ENCODE measurements at places on chromosomes 7 and 10. TPM values are rescaled to one million over a fixed set of nuclear protein-coding genes. Genes with fewer than 3 reads are reported as not detected.

DNA sequence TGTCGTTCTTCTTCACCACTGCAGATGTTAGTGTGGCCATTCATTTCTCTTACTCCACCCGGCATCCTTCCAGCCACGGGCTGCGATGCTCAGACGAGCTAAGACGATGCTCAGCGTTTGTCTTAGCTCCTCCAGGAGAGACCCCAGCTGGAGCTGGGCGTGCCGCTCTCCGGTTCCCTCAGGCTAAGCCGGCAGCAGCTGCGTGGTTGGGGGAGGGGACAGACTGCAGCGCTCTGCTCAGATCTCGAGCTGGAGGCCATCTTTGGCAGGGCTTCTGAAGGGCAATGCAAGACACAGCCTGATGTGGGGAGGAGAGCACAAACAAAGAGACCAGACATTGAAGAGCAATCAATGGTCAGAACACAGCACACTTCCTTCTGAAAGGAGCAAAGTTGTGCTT is 4.8 kb downstream of the INA start:
- H3K27ac ChIP-seq, result no peak overlapping the region
- peaks cover 11% of the 10 kb centered on the region for H3K4me1 ChIP-seq
- DNase-seq, result no peak
- peaks cover 47% of the 10 kb centered on the region for H3K27me3 ChIP-seq
- H3K4me3 ChIP-seq, result peak overlapping the region; percentile 72

- no peaks in the 10 kb centered on the region for H3K27me3 ChIP-seq
- no peak overlapping the region for H3K4me3 ChIP-seq
- no peak for DNase-seq
These were observed 105.0 kb downstream of the DLG5 start for GRCh38 chr10:77821551-77821950.

- H3K27me3 ChIP-seq, result no peaks in the 10 kb centered on the region
- H3K36me3 ChIP-seq, result peaks cover 4% of the 10 kb centered on the region
- H3K4me1 ChIP-seq, result no peaks in the 10 kb centered on the region
- H3K4me3 ChIP-seq, result no peak overlapping the region
- no peak overlapping the region for H3K27ac ChIP-seq
These were observed 9.1 kb downstream of the SDHAF3 start for GRCh38 chr7:97126483-97127171.

DNA sequence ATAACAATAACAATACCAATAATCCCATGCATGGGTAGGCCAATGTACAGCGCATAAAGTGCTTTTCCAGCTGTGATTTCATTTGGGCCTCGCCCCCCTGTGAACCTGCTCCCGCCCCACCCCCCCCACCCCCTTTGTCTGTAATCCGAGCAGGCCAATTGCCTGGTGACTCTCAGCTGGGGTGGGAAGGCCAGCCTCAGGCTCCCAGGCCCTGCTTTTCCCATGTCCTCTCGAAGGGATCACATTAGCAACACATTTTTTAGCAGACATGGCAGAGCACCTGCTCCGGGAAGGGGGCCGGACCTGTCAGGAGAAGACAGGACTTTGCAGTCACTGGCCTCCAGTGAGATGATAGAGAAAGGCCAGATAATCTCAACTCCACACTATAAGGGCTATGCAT is 439.3 kb downstream of the RPS24 start:
- H3K4me1 ChIP-seq, result peaks cover 51% of the 10 kb centered on the region
- no peak overlapping the region for H3K4me3 ChIP-seq
- H3K27me3 ChIP-seq, result no peaks in the 10 kb centered on the region
- DNase-seq, result peak; percentile 54
- no peak overlapping the region for H3K27ac ChIP-seq
- no peaks in the 10 kb centered on the region for H3K36me3 ChIP-seq

DNA sequence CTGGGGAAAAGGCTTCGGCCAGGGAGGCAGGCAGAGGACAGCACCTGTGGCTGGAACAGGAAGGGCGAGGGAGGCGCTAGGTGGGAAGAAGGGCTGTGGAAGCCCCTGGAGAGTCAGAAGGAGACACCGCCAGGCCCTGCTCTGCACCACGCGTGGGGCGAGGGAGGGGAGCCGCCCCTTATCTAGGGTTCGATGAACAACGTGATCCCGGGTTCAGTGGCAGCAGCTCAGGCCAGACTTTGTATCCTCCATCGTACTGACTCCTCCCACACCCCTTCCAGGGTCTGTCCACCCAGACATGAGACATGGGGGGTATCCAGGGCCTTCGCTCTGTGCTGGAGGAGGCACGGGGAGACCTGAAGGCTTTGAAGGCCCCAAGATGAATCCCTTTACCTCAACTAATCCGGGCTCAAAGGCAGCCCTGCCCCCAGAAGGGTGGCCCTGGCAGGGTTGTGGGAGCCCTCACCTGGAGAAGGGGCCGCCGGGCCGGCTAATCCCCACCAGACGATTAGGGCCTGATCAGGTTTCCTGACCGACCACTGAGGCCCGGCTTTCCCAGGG is 110.8 kb downstream of the PDGFA start:
- H3K36me3 ChIP-seq, result no peaks in the 10 kb centered on the region
- H3K27ac ChIP-seq, result no peak overlapping the region
- peaks cover 10% of the 10 kb centered on the region for H3K4me1 ChIP-seq
- no peak for DNase-seq
- H3K4me3 ChIP-seq, result no peak overlapping the region

The ZNF365 gene
- 0.63 TPM for total RNA-seq

- H3K27me3 ChIP-seq, result no peaks in the 10 kb centered on the region
- H3K4me1 ChIP-seq, result no peaks in the 10 kb centered on the region
- no peak overlapping the region for H3K4me3 ChIP-seq
- peaks cover 16% of the 10 kb centered on the region for H3K36me3 ChIP-seq
- DNase-seq, result no peak
These were observed 36.3 kb downstream of the POT1 start for GRCh38 chr7:124893140-124893827.

The C10orf88 gene
- 8.1 TPM for total RNA-seq

DNA sequence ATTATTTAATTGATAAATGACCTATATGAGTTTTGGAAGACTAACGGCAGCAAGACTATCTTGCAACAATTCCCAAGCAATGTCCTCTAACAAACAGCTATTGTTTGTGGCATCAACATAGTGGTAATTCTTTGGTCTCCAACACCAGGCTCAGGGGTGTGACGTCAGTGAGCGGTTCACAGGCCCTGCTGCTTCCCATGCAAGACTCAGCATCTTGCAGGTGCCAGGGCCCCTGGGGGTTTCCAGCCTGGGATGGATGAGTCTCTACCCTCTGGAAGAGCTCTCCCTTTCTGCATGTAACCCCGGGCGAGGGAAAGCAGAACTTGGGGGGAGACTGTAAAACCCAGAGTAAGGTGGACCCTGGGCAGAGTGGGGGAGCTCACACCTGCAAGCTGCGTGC is 164.7 kb downstream of the ACTR3B start:
- no peak overlapping the region for H3K27ac ChIP-seq
- peak; percentile 59 for DNase-seq
- H3K4me3 ChIP-seq, result peak overlapping the region; percentile 80
- peaks cover 65% of the 10 kb centered on the region for H3K27me3 ChIP-seq
- H3K36me3 ChIP-seq, result peaks cover 3% of the 10 kb centered on the region

The SPDYE2B gene
- total RNA-seq, result not detected

The TMEM213 gene
- not detected for total RNA-seq

DNA sequence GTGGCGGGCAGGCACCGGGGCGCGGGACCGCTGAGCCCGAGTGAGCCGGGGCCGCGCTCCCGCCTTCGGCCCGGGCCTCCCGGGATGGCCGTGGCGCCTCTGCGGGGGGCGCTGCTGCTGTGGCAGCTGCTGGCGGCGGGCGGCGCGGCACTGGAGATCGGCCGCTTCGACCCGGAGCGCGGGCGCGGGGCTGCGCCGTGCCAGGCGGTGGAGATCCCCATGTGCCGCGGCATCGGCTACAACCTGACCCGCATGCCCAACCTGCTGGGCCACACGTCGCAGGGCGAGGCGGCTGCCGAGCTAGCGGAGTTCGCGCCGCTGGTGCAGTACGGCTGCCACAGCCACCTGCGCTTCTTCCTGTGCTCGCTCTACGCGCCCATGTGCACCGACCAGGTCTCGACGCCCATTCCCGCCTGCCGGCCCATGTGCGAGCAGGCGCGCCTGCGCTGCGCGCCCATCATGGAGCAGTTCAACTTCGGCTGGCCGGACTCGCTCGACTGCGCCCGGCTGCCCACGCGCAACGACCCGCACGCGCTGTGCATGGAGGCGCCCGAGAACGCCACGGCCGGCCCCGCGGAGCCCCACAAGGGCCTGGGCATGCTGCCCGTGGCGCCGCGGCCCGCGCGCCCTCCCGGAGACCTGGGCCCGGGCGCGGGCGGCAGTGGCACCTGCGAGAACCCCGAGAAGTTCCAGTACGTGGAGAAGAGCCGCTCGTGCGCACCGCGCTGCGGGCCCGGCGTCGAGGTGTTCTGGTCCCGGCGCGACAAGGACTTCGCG is 534 bp downstream of the FZD9 start:
- H3K36me3 ChIP-seq, result no peaks in the 10 kb centered on the region
- H3K27ac ChIP-seq, result no peak overlapping the region
- no peak for DNase-seq
- peaks cover 14% of the 10 kb centered on the region for H3K4me1 ChIP-seq
- H3K27me3 ChIP-seq, result peaks cover 5% of the 10 kb centered on the region

The ADCYAP1R1 gene
- 2.8 TPM for total RNA-seq

DNA sequence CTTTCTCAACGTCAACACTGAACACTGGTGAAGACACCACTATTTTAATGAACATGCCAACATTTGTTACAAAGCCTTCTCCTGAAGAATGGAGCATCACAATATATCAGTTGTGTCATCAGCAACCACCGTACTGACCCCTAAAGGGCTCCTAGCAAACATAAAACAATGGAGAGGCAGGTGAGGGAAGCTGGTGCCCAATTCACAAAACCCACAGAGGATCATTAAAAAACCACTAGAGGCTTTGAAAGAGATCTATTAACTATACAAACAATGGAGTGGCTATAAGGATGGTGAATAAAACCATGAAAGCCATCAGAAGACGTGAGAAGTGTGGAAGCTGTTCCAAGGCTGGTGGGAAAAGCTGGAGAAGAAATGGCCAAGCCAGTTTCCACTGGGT is 150.8 kb downstream of the FAM107B start:
- H3K27me3 ChIP-seq, result no peaks in the 10 kb centered on the region
- no peak overlapping the region for H3K27ac ChIP-seq
- peaks cover 15% of the 10 kb centered on the region for H3K4me1 ChIP-seq

DNA sequence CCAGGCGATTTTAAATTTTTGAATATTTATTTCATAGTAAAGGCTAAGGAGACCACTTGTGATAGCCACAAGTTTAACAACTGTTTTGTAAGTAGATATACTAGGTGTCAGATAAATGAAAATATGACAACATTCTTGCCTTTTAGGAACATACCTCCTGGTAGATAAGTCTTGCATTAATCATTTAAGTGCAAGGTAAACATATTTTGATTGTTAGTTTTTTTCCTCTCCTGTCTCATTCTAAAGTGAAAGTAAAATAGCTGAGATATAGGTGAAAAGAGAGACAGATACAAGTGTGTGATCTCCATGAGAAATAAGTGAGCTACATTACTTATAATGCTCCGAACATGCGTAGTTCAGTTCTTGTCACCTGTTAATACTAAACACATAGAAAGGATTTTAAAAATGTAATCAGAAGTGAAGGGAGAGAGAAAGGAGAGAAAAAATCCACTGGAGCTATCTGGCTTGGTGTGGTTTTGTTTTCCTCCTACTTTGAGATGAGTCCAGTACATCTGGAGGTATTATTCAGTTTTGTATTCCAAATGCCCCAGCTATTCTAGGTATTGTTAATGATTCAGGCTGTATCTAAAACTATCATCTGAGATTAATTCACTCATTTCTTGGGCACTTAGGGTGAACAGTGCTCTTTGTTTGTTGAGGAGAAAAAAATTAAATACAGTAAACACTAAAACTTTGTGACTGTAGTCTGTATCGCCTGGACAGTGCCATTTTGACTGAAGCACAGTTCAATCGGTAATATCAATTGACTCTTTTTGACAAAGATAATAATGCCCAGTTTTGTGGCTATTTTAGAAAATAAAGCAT is 21.2 kb downstream of the GLCCI1 start:
- DNase-seq, result no peak
- peaks cover 5% of the 10 kb centered on the region for H3K4me1 ChIP-seq
- peak overlapping the region; percentile 17 for H3K4me3 ChIP-seq
- peak overlapping the region; percentile 6 for H3K27ac ChIP-seq
- H3K36me3 ChIP-seq, result peaks cover 7% of the 10 kb centered on the region

DNA sequence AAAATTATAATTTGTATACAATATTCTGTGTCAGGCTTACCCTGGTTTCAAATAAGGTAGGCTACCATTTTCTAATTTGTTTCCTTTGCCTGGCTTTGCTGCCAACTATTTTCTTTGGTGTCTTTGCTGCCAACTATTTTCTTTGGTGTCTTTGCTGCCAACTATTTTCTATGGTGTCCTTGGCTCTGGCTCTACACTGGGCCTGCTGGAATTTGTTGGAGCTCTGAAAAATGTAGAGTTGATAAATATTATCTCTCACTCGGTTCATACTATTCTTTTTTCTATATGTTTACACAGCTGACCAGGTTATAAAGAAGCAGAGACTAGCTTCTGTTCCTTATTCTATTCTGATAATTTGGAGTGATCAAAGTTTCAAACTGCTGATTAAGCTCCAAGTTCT is 768.0 kb upstream of the PHF14 start:
- H3K36me3 ChIP-seq, result no peaks in the 10 kb centered on the region
- no peak overlapping the region for H3K27ac ChIP-seq
- no peak overlapping the region for H3K4me3 ChIP-seq
- no peaks in the 10 kb centered on the region for H3K27me3 ChIP-seq
- no peaks in the 10 kb centered on the region for H3K4me1 ChIP-seq
- DNase-seq, result no peak

The PRSS37 gene
- not detected for total RNA-seq

The ANK3 gene
- total RNA-seq, result 90.2 TPM

- peaks cover 3% of the 10 kb centered on the region for H3K27me3 ChIP-seq
- no peaks in the 10 kb centered on the region for H3K36me3 ChIP-seq
- no peaks in the 10 kb centered on the region for H3K4me1 ChIP-seq
- DNase-seq, result no peak
These were observed 690.2 kb downstream of the NRG3 start for GRCh38 chr10:82565197-82565575.

- H3K36me3 ChIP-seq, result no peaks in the 10 kb centered on the region
- H3K4me1 ChIP-seq, result no peaks in the 10 kb centered on the region
- no peak for DNase-seq
- no peak overlapping the region for H3K27ac ChIP-seq
These were observed 417.9 kb upstream of the LRGUK start for GRCh38 chr7:133709036-133709880.

- H3K4me3 ChIP-seq, result no peak overlapping the region
- H3K27me3 ChIP-seq, result no peaks in the 10 kb centered on the region
- H3K36me3 ChIP-seq, result no peaks in the 10 kb centered on the region
These were observed 22.9 kb upstream of the IFIT2 start for GRCh38 chr10:89278900-89279392.

The NPSR1 gene
- total RNA-seq, result not detected

DNA sequence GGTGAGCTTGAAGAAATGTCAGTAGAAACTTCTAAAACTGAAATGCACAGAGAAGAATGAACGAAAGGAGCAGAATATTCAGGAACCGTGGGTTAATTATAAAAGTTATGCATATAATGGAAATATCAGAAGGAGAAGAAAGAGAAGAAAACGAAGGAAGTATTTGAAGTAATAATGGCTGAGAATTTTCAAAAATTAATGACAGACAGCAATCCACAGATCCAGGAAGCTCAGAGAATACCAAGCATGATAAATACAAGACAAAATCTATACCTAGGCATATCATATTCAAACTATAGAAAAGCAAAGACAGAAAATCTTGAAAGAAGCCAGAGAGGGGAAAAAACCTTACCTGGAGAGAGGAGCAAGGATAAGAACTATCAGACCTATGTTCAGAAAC is 16.5 kb upstream of the MCM10 start:
- no peak for DNase-seq
- no peak overlapping the region for H3K4me3 ChIP-seq
- peaks cover 13% of the 10 kb centered on the region for H3K36me3 ChIP-seq
- no peaks in the 10 kb centered on the region for H3K4me1 ChIP-seq
- no peaks in the 10 kb centered on the region for H3K27me3 ChIP-seq

The GCK gene
- 6.7 TPM for total RNA-seq

The PRTFDC1 gene
- total RNA-seq, result 22.9 TPM

The SLC16A9 gene
- 18.2 TPM for total RNA-seq

The POMZP3 gene
- total RNA-seq, result 8.9 TPM

All from type B pancreatic cell (in vitro differentiated cells).